ENCODE measurements at places on chromosomes 2 and 18.

DNA sequence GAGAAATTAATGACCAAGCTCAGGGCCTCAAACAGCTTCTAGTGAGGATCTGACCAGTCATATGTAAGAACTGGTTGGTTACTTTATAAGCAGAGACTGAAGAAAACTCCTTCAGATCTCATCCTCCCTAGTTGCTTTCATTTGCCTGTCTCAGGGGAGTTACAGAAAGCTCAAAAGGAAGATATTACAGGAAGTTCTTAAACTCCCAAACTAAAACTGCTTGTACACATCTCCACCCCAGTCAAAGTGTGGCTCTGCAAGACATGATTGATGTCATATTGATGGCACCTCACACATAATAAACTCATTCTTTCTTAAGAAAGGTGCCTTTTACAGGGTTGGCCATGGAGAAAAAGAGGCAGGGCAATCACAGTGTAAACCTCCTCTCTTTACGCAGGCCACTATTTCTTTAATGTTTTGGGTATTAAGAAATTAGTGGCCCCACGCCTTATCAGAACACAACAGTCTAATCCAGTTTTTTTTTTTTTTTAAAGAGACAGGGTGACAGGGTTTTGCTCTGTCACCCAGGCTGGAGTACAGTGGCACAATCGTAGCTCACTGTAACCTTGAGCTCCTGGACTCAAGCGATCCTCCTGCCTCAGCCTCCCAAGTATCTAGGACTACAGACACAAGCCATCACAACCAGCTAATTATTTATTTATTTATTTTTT, 62.6 kb upstream of the STK17B start:
- DNase-seq: no peak

GRCh38 chr18:44803019-44803650, 122.4 kb downstream of the SETBP1 start:
- DNase-seq: no peak

GRCh38 chr2:14803994-14804393, 171.5 kb downstream of the LRATD1 start:
- DNase-seq: no peak

DNA sequence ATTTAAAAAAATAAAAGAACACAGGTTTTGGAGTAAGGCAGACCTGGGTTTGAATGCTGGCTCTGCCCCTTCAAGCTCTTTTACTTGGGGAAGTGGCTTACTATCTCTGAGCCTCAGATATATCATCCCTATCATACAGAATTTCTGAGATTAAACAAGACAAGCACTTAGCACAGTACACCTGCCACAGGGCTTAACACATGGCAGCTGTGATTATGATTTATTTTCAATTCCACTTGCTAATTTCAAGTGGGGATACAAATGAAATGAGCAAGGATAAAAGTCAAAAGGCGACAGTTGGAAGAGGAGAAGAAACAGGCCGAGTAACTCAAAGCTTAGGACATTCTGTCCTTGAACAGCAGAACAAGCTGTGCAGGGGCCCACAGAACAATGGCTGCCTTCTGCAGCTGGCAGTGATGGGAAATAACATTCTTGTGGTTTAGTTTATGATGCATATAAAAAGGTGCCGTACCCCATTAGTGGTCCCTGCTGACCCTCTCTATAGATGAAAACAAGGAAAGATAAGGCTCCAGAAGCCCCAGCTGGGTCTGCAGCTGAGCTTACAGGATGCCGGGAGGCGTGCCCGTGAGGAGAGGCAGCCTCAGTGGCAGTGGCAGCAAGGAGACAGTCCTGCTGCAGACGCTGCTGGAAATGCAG, 45.3 kb downstream of the KIF3C start:
- DNase-seq: no peak

DNA sequence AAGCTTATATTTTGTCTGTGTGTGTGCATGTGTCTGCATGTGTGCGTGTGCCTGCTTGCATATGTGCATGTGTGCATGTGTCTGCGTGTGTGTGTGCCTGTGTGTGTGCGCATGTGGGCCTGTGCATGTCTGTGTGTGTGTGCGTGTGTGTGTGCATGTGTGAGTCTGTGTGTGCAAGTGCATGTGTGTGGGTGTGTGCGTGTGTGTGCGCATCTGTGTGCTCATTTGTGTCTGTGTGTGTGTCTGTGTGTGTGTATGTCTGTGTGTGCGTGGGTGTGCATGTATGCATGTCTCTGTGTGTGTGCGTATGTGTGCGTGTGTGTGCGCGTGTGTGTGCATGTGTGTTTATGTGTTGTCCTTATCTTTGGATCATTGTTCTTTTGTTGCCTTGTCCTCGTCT, 56.8 kb downstream of the DSC3 start:
- DNase-seq: no peak

DNA sequence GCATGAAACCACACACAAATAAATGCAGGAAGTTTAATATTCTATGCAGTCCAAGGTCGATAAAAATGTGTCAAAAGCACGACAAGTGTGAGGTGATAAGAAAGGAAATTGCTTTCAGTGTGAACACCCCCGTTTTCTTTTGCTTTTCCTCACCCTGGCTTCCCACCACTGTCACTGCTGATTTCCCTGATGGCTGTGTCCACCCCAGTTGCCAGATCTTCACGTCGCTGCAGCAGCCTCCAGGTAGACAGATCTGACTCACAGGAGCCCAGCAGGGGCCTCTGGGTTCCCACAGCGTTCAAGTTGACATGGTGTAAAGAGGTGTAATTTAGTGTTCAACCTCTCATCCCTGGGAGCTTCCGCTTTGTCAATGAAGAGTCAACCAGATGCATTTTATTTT, 128.0 kb upstream of the TACR1 start:
- DNase-seq: no peak

- no peak for DNase-seq
Measured at GRCh38 chr2:48721158-48721557, 34.4 kb downstream of the LHCGR start.

GRCh38 chr2:10532638-10533101, 84.5 kb upstream of the ODC1 start:
- DNase-seq: no peak

GRCh38 chr2:189836644-189837043, 52.4 kb downstream of the PMS1 start:
- no peak for DNase-seq

GRCh38 chr2:231622963-231623362, 30.3 kb downstream of the TEX44 start:
- no peak for DNase-seq

- no peak for DNase-seq
Measured at GRCh38 chr2:207113414-207113813, 52.3 kb downstream of the KLF7 start.

DNA sequence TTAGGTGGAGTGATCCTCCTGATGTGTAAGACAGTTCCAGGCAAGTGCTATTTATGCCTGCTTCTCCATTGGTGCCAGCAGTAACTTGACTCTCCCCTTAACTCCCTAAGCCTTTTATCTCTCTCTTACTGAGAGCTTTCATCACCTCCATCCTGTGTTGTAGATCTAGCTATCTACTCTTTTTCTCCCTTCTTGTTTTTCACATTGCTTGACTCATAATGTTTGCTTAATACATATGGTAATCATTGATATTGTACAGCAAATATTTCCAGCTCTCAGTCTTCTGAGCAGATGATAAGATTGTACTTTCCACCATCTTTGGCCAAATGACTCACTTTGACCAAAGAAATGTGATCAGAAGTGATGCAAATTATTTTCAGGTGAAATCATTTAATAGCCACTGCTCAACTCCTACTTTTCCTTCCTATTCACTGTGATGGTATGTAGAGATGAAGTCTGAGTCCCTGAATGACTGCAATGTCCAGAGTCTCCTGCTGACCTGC, 165.0 kb downstream of the PLCL1 start:
- no peak for DNase-seq

DNA sequence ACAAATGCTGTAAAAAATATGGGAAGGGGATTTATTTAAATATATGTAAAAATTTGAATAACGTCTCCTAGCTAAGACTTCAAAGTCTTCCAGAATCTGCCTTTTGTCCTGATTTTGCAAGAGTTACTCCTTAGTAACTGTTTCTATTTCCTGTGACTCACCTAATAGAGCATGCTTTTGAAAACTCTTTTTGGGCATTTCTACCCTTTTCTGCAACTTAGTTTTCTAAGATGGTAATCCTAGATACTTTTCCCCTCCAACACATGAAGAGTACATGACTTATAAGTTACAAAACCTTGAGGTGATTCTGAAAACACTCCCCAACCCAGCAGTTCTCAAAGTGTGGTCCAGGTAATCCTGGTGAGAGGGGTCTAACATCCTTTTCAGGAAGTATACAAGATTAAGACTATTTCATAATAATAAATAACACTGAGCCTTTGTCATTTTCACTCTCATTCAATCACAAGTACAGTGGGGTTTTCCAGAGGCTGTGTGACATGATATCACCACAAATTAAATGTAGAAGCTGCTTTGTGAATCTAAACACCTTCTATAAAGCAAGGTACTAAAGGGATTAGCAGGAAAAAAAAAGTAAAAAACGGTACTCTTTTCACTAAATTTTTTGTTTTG, 31.9 kb downstream of the PPP4R3B start:
- DNase-seq: no peak

GRCh38 chr2:176491172-176491904, 222.1 kb downstream of the MTX2 start:
- DNase-seq: no peak

GRCh38 chr2:238645095-238645494, 202.8 kb upstream of the TWIST2 start:
- DNase-seq: no peak

GRCh38 chr2:231780123-231780908, 766 bp downstream of the PDE6D start:
- no peak for DNase-seq

DNA sequence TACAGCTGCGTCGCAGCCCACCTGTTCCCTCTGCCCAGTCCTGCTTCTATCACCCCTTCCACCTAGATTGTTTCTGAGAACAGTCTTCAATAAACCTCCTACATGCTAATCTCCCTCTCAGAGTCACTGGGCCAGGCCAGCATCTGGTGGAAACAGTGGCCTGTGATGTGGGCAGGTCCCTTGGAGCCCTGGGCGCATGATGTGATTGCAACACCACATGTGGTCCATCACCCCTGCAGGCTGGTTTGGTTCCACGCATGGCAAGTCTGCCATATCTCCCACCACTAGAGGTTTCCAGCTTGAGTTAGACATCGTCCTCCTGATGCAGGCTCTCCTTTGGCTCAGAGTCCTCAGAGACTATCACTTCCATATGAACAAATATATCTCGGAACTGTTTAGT, 83.5 kb downstream of the PRKCE start:
- no peak for DNase-seq

- DNase-seq: no peak
Measured at GRCh38 chr2:82748653-82749052, 1710.4 kb downstream of the SUCLG1 start.
